Activated CD4-positive, alpha-beta memory T cell treated with anti-CD3 and anti-CD28 coated beads for 36 hours (primary cell): ENCODE measurements at places on chromosomes 1 and 21. TPM values are rescaled to one million over a fixed set of nuclear protein-coding genes. Genes with fewer than 3 reads are reported as not detected.

Gene OR2T35
- not detected for total RNA-seq

Gene PROX1
- 0.17 TPM for total RNA-seq

Gene SPRR2F
- not detected for total RNA-seq

DNA sequence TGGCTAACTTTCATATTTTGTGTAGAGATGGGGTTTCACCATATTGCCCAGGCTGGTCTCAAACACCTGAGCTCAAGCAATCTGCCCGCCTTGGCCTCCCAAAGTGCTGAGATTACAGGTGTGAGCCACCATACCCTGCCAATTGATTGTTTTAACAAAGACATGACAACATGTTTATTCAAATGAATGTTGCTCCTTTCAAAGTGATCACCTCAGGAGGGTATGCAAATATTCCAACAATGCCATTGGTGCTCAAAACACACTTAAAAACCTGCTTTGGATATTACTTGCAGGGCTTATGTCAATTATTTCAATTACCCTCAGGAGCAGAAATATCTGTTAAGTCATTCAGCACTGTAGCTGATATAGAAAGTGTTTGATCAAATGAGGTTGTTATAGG lies 7.9 kb downstream of the LAX1 start:
- no peak overlapping the region for H3K27ac ChIP-seq
- no peaks in the 10 kb centered on the region for H3K27me3 ChIP-seq
- H3K36me3 ChIP-seq = peaks cover 45% of the 10 kb centered on the region
- H3K4me3 ChIP-seq = no peak overlapping the region
- no peak for DNase-seq

GRCh38 chr1:235867903-235868469 lies 1.3 kb upstream of the LYST start:
- peak overlapping the region; percentile 98 for H3K27ac ChIP-seq
- no peaks in the 10 kb centered on the region for H3K27me3 ChIP-seq
- H3K4me1 ChIP-seq = peaks cover 46% of the 10 kb centered on the region

DNA sequence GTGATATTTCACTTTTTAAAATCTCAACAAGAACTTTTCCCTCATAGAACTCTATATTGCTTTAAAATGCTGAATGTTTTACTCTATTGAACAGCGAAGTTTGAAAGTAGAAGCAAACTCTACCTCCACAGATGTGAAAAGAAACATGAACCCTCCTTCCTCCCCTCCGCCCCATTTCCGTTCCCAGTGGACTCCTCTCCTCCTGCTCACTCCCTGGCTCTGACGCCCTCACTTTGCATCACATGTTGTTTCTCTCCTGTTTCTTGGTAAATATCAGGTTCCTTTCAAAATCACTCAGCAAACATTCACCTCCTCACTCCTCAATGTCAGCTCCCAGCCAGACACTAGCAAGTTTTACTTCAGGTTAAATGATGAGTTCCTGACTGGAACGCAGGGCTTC lies 34.6 kb downstream of the KCNH1 start:
- H3K27ac ChIP-seq = no peak overlapping the region
- H3K36me3 ChIP-seq = no peaks in the 10 kb centered on the region
- no peaks in the 10 kb centered on the region for H3K4me1 ChIP-seq
- no peak for DNase-seq
- H3K27me3 ChIP-seq = no peaks in the 10 kb centered on the region

DNA sequence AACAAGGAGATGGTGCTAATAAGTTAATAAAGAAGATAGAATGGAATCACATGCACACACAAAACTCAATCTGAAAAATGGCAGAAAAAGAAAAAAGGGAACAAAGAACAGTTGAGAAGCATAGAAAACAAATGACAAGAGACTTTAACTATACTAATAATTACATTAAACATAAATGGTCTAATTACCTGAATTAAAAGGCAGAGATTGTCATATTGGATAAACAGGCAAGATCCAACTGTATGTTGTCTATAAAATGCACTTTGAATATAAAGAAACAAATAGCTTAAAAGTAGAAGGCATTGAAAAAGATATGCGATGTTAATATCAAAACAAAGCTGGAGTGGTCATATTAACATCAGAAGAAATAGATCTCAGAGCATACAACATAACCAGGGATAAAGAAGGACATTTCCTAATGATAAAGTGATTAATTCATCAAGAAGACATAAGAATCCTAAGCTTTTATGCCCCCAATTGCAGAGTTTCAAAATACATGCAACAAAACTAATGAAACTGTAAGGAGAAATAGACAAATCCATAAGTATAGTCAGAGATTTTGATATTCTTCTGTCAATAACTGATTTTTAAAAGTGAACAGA lies 293.5 kb downstream of the PTPRU start:
- no peak overlapping the region for H3K4me3 ChIP-seq
- H3K4me1 ChIP-seq = no peaks in the 10 kb centered on the region
- no peak for DNase-seq
- peaks cover 17% of the 10 kb centered on the region for H3K27me3 ChIP-seq
- no peaks in the 10 kb centered on the region for H3K36me3 ChIP-seq

DNA sequence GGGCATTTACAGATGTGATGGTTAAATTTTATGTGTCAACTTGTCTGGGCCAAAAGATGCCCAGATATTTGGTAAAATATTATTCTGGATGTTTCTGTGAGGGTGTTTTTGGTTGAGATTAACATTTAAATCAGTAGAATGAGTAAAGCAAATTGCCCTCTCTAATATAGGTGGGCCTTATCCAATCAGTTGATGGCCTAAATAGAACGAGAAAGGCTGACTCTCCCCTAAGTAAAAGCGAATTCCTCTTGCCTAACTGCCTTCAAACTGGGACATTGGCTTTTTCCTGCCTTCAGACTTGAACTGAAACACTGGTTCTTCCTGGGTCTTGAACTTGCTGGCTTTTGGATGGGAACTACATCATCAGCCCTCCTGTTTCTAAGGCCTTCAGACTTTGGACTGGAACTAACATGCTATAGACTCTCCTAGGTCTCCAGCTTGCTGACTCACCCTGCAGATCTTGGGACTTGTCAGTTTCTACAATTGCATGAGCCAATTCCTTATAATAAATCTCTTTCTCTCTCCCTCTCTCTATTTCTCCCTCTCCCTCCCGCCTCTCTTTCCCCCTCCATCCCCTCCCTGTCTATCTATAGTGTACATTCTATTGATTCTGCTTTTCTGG lies 10.2 kb upstream of the NAV1 start:
- no peak for DNase-seq
- no peaks in the 10 kb centered on the region for H3K4me1 ChIP-seq
- H3K4me3 ChIP-seq = no peak overlapping the region
- H3K27me3 ChIP-seq = no peaks in the 10 kb centered on the region
- H3K36me3 ChIP-seq = peaks cover 29% of the 10 kb centered on the region
